Thymus (tissue), 14 donors: ENCODE measurements at places on chromosomes 4 and X. TPM values are rescaled to one million over a fixed set of nuclear protein-coding genes. Genes with fewer than 3 reads are reported as not detected.

Gene MAGEA2B
- not detected for total RNA-seq

Gene IL21
- 0.19 TPM for total RNA-seq

Gene ZNF185
- total RNA-seq = 1.5 TPM

GRCh38 chrX:23263892-23264291, 70.8 kb upstream of the PTCHD1 start:
- DNase-seq = no peak

- peak; percentile 49 for DNase-seq
These were observed 16.2 kb upstream of the ZCCHC12 start for GRCh38 chrX:118807151-118808017.

Gene UCP1
- not detected for total RNA-seq

GRCh38 chr4:184253072-184253420, 35.4 kb upstream of the ENPP6 start:
- DNase-seq = no peak

Gene SGMS2
- total RNA-seq = 1.0 TPM

Gene NOX1
- 0.33 TPM for total RNA-seq

Gene SMIM14
- total RNA-seq = 13.0 TPM

- no peak for DNase-seq
These were observed 48.6 kb upstream of the EMCN start for GRCh38 chr4:100566396-100566795.

DNA sequence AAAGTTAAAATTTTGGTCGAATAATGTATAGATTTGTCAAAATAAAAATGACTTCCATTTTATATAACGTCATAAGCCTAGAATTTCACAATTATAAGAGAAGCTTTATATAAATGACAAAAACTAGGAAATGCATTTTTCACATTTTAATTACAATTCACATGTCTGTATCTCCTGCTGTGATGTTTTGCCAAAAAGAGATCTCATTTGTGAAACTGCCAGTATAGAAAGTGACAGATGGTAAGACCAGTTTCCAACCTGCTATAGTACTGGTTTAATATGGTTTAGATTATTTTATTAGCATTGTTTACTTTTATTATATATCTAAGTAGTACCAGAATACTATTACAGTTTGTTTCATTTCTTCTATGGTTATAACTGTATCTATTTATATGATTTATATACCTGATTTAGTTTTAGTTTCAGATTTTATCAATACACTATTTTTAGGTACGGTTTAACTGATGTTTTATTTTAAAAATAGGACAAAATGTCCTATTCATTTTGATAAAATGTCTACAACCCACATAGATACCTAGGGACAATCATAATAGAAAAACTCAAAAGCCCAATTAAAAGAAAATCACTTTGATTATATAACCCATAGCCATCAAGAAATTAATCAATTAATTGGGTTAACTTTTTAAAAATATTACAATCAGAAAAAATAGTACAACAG, 5.4 kb upstream of the CCSER1 start:
- DNase-seq = no peak

- no peak for DNase-seq
These were observed 56.2 kb downstream of the HMGB3 start for GRCh38 chrX:151039351-151039750.

- DNase-seq = no peak
These were observed 4.5 kb downstream of the CYSLTR1 start for GRCh38 chrX:78322863-78323262.

DNA sequence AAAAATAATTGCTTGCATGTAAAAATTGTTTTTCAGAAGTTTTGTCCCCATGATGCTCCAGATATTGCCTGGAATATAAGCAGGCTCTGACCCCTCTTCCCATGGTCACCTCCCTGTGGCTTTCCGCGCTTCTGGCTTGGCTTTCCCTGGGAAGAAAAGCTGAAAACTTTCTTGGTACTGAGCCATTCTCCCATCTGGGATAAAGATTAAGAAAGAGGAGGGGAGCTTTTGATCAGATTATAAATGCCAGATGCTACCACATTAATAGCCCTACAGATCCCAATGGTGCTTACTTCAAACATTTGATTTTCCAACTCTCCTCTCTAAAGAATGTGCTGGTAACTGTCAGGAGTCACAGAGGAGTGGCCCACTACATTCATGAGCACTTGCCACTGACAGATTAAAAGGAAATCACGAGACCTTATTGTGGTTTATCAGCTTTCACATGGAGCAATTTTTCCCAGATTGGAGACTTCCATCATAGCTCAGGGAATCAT, 54.4 kb upstream of the GAB1 start:
- no peak for DNase-seq

GRCh38 chr4:84995386-84995785, 28.9 kb upstream of the WDFY3 start:
- DNase-seq = no peak

- DNase-seq = no peak
These were observed 27.4 kb upstream of the CCSER1 start for GRCh38 chr4:90099812-90100211.

Gene DGKK
- total RNA-seq = under 0.01 TPM

DNA sequence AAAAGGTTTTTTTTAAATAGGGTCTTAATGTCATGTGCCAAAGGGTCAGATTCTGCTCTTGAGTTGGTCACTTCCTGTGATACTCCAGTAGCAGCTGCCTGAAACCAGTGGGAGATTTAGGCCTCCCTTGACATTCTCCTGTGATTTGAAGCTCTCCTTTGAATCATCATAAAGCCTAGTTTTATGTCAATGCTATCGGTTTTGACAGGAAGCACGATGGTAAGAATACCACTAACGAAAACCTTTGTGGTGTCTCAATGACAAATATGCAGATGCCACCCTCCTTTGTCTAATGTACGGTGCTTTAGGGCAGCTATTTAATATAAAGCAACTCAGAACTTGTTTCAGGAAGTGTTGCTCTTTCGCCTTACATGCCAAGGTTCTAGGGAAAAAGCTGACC, 44.2 kb downstream of the CCNI start:
- DNase-seq = no peak

Gene MTHFD2L
- total RNA-seq = 33.8 TPM

GRCh38 chrX:15646543-15646942, 18.1 kb downstream of the CLTRN start:
- no peak for DNase-seq

Gene FGFR3
- 3.8 TPM for total RNA-seq

GRCh38 chr4:187598196-187598595, 397.4 kb upstream of the ZFP42 start:
- no peak for DNase-seq

- DNase-seq = no peak
These were observed 47.4 kb downstream of the ASIC5 start for GRCh38 chr4:155818639-155819038.

GRCh38 chrX:136694431-136695087, 46.6 kb downstream of the CD40LG start:
- DNase-seq = no peak
